Esophagus mucosa (tissue), 1 donor: ENCODE measurements at places on chromosomes 3 and 15.

DNA sequence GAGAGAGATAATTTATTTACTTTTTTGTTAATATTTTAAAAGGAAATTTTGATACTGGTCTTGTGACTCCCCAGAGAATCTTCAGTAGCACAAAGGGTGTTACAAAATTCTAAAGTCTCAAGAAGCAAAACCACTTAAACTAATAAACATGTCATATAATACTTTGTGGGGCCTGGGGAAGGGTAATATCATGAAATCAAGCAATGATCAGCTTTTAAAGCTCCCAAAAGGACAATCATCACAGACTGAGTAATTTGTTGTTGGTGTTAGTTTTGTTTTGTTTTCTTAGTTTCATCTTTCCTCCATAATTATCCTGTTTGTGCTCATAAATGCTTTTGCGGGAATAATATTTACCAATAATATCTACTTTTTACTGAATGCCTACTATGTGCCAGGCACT, 55.0 kb downstream of the TMEM212 start:
- no peak for ATAC-seq

- no peak for ATAC-seq
These were observed 32.2 kb upstream of the KLHL25 start for GRCh38 chr15:85826756-85827515.

DNA sequence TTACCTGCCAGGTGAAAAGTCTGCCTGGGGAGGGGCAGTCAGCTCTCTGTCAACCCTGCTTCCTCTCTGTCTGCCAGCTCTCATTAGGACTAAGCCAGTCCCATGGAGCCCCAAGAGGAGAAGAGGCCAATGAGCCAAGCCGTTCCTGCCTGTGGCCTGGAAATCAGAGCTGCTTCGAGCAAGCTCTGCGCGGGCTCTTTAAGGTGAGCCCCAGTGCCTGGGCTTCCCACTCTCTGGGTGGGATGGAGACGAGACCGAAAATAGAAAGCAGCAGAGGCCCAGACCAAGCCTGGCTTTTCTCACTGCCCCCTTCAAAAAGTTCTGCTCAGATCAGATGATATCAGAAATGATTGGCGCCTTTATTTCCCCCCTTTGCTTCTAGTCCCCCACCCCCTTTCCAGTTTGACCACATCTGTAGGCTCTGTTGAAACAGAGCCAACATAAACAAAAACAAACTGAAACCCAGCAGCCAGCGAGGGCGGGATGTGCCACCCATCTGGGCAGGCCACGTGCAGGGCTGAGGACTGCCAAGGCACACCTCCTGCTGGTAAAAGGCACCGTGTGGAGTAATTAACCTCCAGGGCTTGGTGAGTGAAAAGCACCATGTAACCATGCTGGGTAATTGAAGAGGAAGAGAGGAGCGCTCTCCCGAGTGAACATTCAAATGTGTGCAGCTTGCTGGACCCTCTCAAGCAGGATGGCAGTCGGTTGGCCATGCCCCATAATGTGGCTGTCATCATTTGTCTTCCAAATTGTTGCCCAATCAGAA, 471.0 kb upstream of the PROK2 start:
- ATAC-seq: peak; percentile 88

DNA sequence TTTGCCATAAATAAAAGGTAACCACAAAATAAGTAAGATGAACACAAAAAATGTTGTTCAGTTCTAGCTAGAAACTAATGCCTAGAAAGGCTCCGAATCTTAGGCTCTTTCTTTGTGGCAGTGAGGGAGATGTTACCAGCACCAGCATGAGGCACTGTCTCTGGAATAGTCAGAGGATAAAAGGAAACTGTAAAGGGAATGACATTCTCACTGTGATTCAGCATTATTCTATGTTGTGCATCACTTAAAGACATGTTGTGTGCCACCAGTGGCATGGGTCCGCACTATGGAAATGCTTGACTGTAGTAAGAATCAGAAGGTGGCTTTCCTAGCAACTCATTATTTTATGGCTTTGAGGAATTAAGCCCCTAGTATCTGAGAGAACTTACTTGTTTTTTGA, 70.8 kb downstream of the SEC22A start:
- ATAC-seq: peak; percentile 27

GRCh38 chr15:78374436-78375393, 34.6 kb downstream of the CRABP1 start:
- ATAC-seq: peak; percentile 97

DNA sequence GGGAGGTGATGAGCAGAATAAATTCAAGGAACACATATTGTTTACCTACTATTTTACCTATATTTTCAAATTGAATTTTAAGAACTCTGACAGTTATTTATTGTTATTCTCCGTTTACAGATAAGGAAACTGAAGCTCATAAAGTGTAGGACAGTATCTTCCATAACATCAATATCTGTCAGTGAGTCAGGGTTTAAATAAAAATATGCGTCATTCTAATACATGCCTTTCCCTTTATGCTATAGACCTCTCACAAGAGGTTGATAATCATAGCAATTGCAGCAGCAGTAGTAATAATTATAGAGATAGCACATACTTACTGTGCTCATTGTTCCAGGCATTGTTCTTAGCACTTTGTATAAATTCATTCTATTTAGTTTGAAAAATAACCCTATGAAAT, 101.1 kb downstream of the EPHA6 start:
- no peak for ATAC-seq
